ENCODE measurements at places on chromosomes 13 and 19.

- DNase-seq, result no peak
These were observed 2.8 kb downstream of the THAP8 start for GRCh38 chr19:36051236-36051635.

DNA sequence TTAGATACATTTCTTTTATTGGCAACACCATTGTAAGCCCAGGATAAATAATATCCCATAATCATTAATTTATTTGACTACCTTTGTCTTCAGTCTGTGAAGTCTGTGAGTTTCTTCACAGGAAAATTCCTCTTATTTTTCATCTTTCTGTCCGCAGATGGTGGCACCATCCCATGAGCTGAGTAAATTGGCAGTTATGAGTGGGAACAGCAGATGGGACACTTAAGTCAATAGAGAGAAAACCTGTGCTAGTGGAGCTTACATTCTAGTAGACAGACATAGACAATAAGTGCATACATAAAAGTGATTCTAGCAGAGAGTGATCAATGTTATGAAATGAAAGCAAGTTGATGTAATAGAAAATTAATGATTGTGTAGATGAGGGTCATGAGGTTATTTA lies 638.2 kb upstream of the MIR17HG start:
- no peak for DNase-seq

DNA sequence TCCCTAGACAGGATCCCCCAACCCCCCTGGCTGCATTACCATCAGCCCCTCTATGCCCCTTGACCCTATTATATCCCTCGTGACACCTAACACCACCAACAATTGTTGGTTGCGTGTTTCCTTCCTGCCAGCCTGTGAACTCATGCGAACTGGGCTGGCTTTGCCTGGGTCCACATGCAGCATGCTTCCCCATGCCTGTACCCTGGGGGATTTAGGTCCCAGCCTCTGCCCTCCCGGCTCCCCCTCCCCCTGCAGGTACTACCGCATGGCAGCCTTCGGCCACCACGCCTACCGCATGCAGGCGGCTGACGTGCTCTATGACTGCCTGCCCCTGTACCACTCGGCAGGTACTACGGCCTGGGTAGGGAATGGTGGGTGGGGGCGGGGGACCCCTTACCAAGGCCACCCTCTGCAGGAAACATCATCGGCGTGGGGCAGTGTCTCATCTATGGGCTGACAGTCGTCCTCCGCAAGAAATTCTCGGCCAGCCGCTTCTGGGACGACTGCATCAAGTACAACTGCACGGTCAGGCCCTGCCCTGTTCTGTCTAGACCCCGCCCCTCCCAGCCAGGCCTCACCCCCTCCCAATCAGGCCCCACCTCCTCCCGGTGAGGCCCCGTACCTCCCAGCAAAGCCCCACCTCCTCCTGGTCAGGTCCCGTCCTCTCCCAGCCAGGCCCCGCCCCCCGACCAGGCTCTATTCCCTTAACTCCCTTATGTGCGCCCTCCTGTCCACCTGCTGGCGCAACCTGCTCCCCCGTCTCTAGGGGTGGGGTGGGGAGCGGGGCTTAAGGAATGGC lies 18.5 kb downstream of the SLC27A1 start:
- DNase-seq, result no peak

GRCh38 chr13:50908371-50908770 lies 1.2 kb upstream of the RNASEH2B start:
- no peak for DNase-seq

GRCh38 chr13:95067303-95067702 lies 233.9 kb downstream of the ABCC4 start:
- no peak for DNase-seq

GRCh38 chr13:23357349-23357748 lies 76.2 kb downstream of the SACS start:
- no peak for DNase-seq

- no peak for DNase-seq
These were observed 43.7 kb upstream of the HMGB1 start for GRCh38 chr13:30509254-30510050.

DNA sequence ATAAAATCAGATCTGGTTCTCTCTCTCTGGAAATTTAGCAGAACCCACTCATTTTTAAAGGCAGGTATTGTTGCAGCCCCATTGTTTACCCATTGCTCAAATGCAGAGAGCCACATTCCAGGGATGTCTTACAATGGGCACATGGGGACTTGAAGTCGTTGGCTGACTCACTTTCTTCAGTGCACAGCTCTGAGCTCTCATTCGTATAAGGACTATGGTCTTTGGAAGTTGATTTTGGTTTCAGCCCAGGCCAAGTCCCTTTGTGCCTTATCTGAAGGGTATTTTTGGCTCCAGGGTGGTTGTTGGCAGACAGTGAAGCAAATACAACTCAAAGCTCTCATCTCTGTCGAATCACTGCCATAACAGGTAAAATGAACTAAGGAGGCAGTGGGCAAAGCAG lies 47.3 kb upstream of the CLDN10 start:
- DNase-seq, result no peak

DNA sequence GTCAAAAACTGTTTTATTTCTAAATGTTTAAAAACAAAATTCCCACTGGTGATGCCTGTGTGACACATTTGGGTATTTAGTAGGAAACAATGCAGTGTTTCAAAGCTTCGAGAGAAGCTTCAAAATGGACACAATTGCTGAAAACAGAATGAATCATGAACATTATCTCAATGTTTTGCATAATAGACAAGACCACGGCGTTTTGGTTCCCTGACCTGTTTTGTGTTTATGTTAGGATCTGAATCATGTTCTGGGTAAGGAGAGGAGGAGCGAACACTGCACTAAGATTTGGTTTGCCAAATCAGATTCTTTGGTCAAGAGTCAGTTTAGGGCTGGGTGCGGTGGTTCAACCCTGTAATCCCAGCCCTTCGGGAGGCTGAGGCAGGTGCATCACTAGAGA lies 42.2 kb downstream of the IFT88 start:
- DNase-seq, result no peak

GRCh38 chr13:66888698-66889097 lies 341.4 kb downstream of the PCDH9 start:
- no peak for DNase-seq

GRCh38 chr13:85509512-85509911 lies 289.7 kb downstream of the SLITRK6 start:
- no peak for DNase-seq

- DNase-seq, result no peak
These were observed 75.0 kb downstream of the RASA3 start for GRCh38 chr13:114057166-114058050.

DNA sequence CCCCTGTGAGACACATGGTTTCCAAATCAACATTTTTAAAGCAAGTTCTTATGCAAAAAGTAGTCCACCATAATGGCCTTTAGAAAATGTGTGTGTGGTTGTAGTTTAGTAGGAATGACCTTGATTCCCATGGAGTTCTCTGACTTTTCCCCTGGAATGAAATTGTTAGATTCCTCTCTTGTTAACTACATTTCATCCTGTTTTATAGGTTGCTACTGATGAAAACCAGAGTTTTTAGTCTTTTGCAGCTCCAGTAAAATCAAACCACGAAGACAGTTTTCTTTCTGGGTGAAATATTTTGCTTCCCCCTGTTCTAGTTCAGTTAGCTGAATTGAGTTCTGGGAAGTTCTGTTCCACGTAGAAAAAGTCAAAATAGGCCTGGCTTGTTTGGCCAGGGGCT lies 107.7 kb downstream of the RAB20 start:
- DNase-seq, result no peak

- no peak for DNase-seq
These were observed 38.6 kb downstream of the TNFRSF19 start for GRCh38 chr13:23608701-23609413.

DNA sequence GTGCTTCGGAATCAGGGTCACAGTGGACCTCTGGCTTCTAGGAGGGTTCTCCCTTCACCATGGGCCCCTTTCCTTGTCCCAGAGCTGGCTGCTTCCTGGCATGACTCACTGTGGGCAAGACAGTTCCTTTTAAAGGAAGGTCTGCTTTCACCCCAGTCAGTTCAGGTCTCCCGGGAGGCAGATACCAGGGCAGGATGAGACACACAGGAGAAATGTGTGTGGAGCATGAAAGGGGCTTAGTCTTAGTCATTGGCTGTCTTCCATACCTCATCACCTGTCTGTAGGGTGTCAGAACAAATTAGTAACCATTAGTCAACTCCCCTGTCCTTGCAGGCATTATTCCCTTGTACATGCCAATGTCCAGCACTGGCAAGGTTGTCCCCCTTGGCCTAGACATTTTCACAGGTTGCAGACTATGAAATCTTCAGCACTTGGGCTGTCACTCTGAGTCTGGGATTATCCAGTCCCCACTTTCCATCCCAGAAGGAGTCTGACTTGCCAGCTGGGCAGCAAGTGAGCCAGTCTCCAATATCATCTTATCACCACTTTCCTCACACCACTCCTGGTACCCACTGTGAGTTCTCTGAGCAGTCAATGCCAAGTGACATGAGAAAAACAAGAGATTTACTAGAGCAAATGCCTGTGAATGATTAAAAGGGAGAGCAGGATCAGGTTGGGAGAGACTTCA lies 76.8 kb upstream of the MEDAG start:
- DNase-seq, result no peak

- no peak for DNase-seq
These were observed 619.2 kb upstream of the SGCG start for GRCh38 chr13:22561581-22561980.

Data from AML-193 (cell line).